CD4-positive, CD25-positive, alpha-beta regulatory T cell (primary cell): ENCODE measurements at places on chromosomes 12 and 14. TPM values are rescaled to one million over a fixed set of nuclear protein-coding genes. Genes with fewer than 3 reads are reported as not detected.

DNA sequence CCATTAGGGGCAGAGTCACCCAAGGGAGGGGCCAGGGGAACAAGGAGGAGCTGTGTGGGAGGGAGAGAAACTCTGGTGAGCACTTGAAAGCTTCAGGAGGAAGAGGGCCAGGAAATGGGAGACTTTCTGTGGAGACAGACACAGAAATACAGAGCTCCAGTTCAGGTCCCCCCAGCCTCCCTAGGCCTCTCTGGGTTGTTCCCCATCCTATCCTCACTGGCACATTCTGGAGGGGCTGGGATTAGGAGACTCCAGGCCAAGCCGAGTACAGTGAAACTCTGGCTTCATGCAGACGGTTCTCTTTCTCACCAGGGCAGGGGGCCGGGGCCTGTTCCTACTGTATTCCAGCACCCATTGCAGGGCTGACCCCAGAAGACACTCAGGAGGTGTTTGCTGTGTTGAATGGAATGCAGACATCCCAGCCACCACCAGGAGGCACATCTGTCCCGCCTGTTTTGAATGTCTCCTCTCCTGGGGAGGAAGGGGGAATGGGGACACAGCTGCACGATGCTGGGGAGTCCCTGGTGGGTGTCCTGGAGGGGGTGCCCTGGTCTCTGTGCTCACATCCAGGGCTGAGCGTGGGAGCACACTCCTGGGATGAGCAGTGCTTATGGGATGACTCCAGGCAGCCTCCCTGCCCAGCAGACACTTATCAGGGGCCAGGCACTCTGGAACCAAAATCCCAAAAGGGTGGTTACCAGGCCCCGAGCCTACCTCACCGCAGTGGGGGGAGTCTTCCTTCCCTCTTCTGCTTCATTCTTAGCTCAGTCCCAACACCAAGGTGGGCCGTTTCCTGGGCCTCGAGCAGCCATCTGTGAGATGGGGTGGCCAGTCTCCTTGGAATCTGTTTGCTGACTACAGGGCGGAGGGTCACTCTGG lies 5.5 kb upstream of the KRT84 start:
- no peak for DNase-seq
- no peaks in the 10 kb centered on the region for H3K36me3 ChIP-seq
- no peaks in the 10 kb centered on the region for H3K27me3 ChIP-seq
- H3K4me1 ChIP-seq, result no peaks in the 10 kb centered on the region
- H3K27ac ChIP-seq, result no peak overlapping the region

DNA sequence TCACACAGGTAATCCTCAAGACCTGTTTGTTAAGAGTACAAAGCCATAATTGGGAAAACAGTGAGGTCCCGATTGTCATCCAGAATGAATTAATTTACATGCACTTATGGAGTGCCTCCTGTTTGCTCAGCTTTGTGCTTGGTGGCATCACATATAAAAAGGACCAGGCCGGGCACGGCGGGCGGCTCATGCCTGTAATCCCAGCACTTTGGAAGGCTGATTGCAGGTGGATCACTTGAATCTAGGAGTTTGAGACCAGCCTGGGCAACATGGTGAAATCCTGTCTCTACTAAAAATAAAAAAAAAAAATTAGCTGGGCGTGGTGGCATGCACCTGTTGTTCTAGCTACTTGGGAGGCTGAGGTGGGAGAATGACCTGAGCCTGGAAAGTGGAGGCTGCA lies 247.4 kb downstream of the CACNA1C start:
- H3K27me3 ChIP-seq, result no peaks in the 10 kb centered on the region
- H3K4me1 ChIP-seq, result no peaks in the 10 kb centered on the region
- H3K36me3 ChIP-seq, result no peaks in the 10 kb centered on the region
- DNase-seq, result no peak
- no peak overlapping the region for H3K27ac ChIP-seq

DNA sequence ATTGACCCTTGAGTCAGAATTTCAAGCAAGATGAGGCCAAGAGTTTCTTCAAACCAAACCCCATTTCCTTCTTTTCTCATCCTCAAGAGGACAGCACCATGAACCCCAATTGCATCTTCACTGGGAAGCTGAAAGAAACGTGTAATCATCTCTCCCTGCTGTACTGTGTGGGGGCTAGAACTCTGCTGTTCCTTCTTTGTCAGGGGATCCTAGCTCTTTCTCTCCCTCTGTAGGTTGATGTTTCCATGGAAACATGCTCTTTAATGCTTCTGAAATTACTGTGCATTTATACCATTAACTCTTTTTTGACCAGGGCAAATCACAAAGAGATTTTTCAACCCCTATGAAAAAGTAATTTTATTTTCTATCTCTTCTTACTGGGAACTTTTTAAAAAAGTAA lies 295.1 kb downstream of the GRIN2B start:
- H3K36me3 ChIP-seq, result no peaks in the 10 kb centered on the region
- H3K27ac ChIP-seq, result no peak overlapping the region
- H3K4me3 ChIP-seq, result no peak overlapping the region
- no peaks in the 10 kb centered on the region for H3K27me3 ChIP-seq
- H3K4me1 ChIP-seq, result no peaks in the 10 kb centered on the region

- no peak overlapping the region for H3K27ac ChIP-seq
Measured at GRCh38 chr12:22759769-22760674, 135.1 kb downstream of the ETNK1 start.

GRCh38 chr14:76922584-76922983 lies 96.4 kb downstream of the LRRC74A start:
- no peaks in the 10 kb centered on the region for H3K36me3 ChIP-seq
- H3K27me3 ChIP-seq, result no peaks in the 10 kb centered on the region
- H3K4me3 ChIP-seq, result no peak overlapping the region
- H3K4me1 ChIP-seq, result peaks cover 48% of the 10 kb centered on the region
- DNase-seq, result no peak

E2F7 gene
- 1.6 TPM for total RNA-seq

NGB gene
- total RNA-seq, result not detected
